ENCODE measurements at places on chromosomes 2 and 18.

- no peak for DNase-seq
Measured at GRCh38 chr2:36562240-36562639, 35.7 kb downstream of the FEZ2 start.

GRCh38 chr2:152240559-152241231, 65.1 kb upstream of the STAM2 start:
- DNase-seq: no peak

GRCh38 chr2:30252723-30253701, 21.7 kb downstream of the LBH start:
- DNase-seq: no peak

- DNase-seq: no peak
Measured at GRCh38 chr2:137117385-137117784, 352.0 kb downstream of the THSD7B start.

DNA sequence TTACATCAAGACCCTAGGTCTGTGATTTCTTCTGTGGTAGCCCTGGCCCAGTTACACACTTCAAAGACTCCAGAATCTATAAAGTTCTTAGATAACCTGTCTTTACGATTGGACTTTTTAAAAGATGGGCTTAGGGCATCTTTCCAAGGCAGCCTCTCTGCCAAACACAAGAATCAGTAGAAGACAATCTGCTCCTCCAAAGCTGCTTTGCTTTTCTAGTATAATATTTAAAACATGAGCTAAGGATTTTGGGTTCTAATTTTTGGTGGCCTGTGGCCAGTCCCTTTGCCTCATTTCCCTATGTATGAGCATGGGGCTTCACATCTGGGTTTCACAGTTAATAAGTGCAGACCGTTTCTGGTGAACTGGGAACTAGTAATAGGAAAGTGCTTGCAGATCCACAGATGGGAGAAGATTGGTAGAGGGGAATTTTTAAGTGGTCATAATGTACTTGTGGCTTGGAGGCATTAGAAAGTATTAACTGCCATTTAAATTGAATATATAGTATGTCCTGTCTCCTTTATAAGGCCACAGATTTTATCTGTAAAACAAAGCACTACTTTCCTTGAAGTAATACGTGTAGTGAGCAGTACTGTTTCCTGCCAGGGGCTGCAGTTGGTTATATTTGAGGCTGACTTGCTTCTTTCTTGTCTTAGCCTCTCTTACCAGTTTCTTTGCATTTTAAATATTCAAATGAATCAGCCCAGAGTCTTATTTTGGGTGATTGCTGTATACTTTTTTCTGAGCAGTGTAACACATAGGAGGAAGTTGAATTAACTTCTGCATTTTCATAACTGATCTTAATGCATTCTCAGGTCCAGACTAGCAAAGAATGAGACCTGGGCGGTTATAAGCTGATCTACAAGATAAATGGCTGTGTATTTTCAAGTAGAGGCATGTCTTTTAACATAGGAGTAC, 1.5 kb downstream of the ARPC2 start:
- peak; percentile 75 for DNase-seq

GRCh38 chr18:48790869-48791635, 159.7 kb downstream of the SMAD7 start:
- DNase-seq: no peak

DNA sequence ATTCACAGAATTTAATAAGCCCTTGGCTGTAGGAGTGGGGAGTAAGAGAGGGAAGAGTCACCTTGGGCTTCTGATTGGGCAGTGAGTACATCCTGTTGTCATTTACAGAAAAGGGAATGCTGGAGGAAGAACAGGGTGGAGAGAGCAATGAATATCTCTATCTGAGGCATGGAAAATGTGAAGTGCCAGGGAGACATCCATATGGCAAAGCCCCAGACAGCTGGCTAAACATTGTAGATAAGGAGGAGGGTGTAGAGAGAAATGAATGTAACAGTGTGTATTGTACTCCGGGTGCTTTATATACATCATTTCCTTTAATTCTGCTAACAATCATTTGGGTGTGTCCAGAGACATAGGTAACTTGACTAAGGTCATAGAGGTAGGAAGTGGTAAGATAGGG, 103.5 kb downstream of the UPP2 start:
- no peak for DNase-seq

DNA sequence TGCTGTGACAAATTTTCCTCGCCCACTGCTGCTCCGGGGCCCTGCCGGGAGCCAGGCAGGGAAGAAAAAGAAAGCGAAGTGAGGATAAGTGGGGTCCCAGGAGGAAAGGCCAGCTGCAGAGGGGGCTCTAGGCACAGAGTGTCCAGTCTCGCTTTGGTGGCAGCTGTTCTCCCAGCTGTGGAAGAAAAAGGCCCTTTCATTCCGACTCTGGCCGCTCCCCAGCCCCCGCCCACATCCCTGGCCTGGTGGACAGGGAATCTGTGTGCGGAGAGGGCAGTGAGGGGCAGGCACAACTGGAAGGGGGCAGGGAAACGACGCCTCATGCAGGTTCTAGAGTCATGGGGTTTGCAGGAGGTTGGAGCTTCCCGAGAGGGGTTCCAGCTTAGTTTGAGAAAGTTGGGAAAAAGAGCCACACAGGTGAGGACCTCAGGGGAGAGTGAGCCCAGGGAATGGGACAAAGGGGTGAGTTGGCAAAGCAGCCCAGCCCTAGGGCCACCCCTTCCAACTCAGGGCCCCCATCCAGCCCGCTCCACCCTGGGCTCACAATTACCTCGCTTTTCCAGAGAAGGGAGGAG, 1.8 kb downstream of the RTKN start:
- DNase-seq: no peak

GRCh38 chr2:75003773-75004172, 45.3 kb downstream of the POLE4 start:
- no peak for DNase-seq

DNA sequence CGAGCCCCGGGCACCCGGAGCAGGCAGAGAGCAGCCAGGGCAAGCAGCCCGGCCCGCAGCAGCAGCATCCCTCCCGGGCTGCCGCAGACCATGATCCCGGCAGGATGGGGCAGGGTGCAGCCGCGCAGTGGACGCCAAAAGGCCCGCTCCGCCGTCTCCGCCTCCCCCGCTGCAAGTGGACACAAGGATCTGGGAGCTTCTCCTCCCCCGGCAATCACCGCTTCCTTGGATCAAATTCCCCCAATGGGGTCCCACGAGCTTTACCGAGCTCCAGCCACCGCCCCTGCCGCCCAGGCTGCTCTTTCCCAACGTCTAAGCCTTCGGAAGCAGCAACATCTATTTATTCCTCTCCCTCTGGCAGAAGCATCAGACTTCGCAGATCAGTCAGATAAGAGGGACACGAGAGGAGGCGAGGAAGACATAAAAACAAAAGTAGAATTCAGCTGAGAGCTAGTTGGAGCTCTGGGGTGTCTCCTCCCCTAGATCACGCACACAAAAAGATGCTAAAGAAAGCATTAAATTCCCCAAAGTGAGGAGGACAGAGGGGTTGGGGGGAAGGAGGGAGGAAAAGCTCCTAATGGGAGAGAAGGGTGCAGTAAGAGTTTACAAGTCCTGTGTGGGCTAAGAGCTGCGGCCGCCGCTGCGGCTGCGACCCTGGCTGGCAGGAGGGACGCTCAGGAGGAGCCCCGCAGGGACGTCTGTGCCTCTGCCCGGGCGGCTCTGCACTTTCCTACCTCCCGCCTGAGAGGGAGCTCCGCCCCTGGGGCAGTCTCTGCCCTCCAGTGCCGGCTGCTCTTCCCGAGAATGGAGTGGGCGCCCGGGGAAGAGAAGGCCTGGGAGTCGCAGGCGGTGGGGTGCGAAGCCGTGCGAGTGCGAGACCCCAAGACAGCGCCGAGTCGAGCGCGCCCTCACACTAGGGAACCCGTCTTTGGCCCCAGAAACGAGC, at the start of gene FRZB:
Gene FRZB (minus strand): TSS at position 177 of the 946 bp plus-strand sequence. CDS start 85 bp downstream, at position 92.
- DNase-seq: peak; percentile 27

- no peak for DNase-seq
Measured at GRCh38 chr2:209578394-209579001, 154.7 kb downstream of the MAP2 start.

GRCh38 chr18:13191031-13191430, 27.5 kb upstream of the LDLRAD4 start:
- DNase-seq: no peak

DNA sequence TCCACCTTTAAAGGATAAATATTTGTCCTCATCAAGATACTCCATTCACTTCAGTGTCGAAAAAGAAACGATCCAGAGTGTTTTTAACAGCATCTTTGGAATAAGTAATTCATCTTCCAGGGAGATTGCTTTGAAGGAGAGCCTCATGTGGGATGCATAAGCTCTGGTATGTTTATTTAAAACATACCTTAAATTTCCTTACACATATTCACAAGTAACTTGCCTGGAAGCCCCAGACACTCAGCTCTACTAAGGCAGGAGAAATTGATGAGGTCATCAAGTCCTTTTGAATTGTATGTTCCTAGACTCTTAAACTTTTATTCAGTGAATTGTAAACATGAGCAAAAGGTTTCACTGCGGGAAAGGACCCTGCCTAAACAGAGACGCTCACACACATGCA, 103.0 kb downstream of the CDK15 start:
- no peak for DNase-seq

- DNase-seq: no peak
Measured at GRCh38 chr2:224155896-224156295, 116.8 kb upstream of the SERPINE2 start.

- no peak for DNase-seq
Measured at GRCh38 chr2:217108086-217108485, 248.2 kb upstream of the TNP1 start.

GRCh38 chr2:112073875-112074274, 18.8 kb downstream of the TMEM87B start:
- no peak for DNase-seq

DNA sequence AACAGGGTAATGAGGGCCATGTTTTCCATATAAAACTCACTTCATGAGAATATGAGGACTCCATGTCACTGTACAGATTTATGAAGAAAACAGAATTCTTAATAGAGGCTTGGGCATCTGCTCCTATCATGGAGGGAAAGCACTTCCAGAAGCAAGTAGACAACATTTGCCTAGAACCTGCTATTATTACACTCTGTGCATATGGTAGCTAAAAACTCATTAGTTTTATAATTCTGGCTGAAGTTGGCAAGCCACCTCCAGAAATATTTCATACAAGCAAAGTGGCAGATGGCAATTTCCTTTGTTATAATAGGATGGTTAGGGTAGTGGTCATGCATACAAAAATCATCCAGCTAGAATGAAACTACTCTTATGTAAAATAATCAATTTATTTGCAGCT, 65.8 kb upstream of the TLK1 start:
- no peak for DNase-seq

DNA sequence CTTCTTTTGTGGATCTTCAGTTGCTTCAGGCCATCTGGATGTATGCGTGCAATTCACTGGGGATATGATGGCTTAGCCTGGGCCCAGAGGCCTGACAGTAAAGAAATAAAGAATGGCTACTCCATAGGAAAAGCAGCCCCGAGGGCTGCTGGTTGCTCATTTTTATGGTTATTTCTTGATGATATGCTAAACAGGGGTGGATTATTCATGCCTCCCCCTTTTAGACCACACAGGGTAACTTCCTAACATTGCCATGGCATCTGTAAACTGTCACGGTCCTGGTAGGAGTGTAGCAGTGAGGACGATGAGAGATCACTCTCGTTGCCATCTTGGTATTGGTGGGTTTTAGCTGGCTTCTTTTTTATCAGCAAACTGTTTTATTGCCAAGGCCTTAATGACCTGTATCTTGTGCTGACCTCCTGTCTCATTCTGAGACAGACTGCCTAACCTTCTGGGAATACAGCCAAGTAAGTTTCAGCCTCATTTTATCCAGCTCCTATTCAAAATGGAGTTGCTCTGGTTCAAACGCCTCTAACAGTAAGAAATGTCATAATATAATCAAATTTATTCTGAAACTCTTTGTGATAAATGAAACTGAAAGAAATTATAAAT, 60.5 kb downstream of the DSEL start:
- no peak for DNase-seq

- no peak for DNase-seq
Measured at GRCh38 chr2:106158871-106159270, 35.2 kb downstream of the UXS1 start.

- DNase-seq: no peak
Measured at GRCh38 chr18:25075783-25076182, 276.2 kb downstream of the ZNF521 start.

GRCh38 chr2:43035922-43036321, 190.5 kb downstream of the ZFP36L2 start:
- no peak for DNase-seq

- peak; percentile 28 for DNase-seq
Measured at GRCh38 chr2:170361090-170361936, 183.4 kb downstream of the MYO3B start.

- DNase-seq: no peak
Measured at GRCh38 chr18:12645751-12646203, 12.1 kb downstream of the SPIRE1 start.

- DNase-seq: no peak
Measured at GRCh38 chr2:25602333-25602723, 71.0 kb downstream of the DTNB start.

DNA sequence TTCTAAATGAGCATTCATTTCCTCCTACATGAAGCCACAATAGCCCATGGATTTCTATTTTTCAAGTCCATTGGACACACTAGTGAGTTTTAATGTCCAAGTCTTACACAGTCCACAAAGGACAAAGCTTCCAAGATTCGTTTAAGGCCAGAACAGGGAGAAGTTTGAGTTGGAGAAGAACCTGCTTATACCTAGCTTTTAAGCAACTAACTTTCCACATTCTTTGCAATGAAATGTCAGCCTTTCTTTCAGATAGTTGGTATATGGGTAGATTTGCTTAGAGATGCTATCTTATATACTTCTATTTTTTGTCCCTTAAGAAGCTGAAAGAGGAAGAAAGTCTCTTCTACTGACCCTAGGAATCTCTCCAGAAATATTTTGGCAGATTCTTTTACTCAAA, 66.1 kb upstream of the NPAS2 start:
- no peak for DNase-seq

GRCh38 chr2:205352593-205352992, 329.7 kb upstream of the NRP2 start:
- no peak for DNase-seq

GRCh38 chr2:134906726-134907125, 11.9 kb upstream of the CCNT2 start:
- no peak for DNase-seq

DNA sequence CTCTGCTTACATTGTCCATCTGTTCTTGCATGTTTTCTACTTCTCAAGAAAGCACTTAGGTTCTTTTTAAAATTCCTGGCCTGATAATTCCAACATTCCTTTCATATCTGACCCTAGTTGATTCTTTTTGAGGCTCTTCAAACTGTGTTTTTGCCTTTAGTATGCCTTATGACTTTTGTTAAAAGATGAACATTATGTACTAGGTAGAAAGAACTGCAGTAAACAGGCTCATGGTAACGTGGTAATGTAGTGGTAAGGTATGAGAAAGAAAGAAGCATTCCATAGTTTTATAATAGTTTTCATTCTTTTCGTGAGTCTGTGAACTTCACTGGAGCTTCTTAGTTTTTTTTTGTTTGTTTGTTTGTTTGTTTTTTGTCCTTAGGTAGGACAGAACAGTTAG, 306.4 kb downstream of the MBD2 start:
- DNase-seq: no peak

GRCh38 chr2:209526561-209526960, 102.7 kb downstream of the MAP2 start:
- DNase-seq: no peak

DNA sequence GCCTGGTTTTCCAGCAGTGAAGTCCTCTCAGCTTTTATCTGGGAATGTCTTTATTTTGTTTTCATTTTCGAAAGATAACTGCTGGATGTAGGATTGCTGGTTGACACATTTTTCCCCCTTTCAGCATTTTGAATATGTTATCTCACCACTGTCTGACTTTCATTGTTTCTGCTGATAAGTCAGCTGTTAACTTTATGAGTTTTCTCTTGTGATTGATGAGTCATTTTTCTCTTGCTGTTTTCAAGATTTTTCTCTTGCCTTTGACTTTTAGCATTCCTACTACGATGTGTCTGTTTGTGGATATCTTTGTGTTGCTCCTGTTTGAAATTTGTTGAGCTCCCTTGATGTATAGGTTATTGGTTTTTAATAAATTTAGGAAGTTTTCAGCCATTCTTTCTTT, 85.5 kb downstream of the AGPS start:
- no peak for DNase-seq
